GOT3 (cell line): ENCODE measurements at places on chromosomes 12 and 14.

DNA sequence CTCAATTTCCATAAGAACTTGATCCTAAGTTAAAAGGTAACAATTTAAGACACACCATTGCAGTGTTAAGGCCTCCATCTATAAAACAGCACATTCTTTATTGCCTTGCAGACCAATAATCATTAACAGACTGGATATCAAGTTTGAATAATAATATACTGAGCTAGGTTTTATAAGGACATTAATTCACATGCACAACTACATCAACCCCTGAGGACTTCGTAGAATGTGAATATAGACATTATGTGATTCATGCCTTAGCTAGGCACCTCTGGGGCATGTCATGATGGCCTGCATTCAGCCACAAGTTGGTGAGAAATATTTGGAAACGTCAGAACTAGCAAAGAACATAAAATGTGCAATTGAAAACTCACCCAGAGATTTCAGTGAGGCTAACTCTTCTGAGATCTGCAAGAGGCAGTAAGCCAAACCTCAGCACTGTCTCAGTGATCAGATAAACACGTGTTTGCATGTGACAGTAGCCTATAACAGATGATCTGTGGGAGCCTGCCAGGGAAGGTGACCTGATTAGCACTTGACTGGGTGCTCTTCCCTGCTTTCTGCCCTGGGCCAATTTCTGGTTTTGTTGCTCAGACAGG lies 492.2 kb downstream of the FLRT2 start:
- DNase-seq = no peak

DNA sequence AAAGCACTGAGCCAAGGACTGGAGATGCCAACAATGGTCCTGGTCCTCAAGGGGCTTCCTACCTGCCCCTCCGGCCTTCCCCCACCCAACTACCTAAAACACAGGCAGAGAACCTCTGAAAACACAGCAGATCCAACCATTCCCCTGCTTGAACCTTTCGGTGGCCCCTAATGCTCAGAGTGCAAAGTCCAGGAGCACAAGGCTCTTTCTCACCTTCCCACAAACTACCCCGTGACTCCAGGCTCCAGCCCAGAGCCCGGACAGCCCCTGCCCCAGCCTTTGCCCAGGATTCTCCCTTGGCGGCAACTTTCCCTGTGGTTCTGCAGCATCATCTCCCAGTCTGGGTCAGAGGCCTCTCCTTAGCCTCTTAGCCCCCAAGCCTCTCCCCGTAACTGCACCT lies 1.6 kb upstream of the CD9 start:
- no peak for DNase-seq

- DNase-seq = no peak
These were observed 9.1 kb downstream of the SCAF11 start for GRCh38 chr12:45981075-45981837.

GRCh38 chr12:123830675-123831074 lies 68.6 kb downstream of the DNAH10 start:
- no peak for DNase-seq

DNA sequence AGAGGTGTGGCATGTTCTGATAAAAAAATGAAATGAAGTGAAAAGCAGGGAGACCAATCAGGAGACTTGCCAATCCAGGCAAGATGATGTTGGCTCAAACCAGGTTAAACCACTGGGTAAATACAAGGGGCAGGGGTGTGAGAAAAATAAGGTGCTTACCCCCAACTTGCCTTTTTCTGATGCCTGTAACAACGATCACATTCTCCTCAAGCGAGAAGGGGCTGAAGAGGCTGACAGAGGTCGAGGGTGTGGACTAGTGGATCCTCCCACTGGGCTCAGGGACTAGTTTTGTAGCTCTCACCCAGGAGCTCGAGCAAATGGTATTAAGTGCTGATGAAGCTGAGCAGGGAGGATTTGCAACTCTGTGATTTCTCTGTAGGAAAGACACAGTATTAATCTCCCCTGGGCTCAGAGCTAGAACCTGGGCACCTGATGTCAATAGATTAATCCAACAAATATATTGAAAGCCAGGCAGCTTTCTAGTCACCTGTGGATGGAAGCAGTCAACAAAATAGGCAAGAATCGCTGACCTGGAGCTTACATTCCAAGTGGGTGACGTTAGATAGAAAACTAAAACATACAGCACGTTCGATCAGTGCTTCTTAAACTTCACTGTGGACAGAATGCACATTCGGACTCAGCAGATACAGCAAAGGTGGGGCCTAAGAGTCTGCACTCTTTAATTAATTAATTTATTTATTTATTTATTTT lies 15.2 kb upstream of the EAPP start:
- DNase-seq = no peak

- DNase-seq = no peak
These were observed 10.9 kb upstream of the IL22 start for GRCh38 chr12:68264158-68264855.

GRCh38 chr14:20791187-20791586 lies 10.1 kb downstream of the RNASE6 start:
- DNase-seq = no peak

DNA sequence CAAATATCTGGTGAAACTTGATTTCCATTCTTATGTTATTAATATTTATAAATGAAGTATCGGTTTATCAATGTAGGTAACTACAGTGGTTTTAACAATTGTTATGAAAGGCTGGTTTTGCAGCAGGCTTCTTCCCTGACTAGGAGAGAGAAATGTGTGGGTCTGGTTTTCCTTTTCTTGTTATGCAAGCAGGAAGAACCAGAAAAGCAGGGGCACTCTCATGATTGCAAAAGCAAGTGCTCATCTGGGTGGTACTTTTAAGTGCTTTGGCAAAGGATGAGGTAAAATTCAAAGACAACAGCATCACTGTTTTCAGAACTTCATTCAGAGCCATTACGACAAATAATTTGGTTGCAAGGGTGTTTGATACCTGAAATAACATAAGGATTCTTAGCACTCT lies 105.6 kb downstream of the PTPRO start:
- DNase-seq = no peak

DNA sequence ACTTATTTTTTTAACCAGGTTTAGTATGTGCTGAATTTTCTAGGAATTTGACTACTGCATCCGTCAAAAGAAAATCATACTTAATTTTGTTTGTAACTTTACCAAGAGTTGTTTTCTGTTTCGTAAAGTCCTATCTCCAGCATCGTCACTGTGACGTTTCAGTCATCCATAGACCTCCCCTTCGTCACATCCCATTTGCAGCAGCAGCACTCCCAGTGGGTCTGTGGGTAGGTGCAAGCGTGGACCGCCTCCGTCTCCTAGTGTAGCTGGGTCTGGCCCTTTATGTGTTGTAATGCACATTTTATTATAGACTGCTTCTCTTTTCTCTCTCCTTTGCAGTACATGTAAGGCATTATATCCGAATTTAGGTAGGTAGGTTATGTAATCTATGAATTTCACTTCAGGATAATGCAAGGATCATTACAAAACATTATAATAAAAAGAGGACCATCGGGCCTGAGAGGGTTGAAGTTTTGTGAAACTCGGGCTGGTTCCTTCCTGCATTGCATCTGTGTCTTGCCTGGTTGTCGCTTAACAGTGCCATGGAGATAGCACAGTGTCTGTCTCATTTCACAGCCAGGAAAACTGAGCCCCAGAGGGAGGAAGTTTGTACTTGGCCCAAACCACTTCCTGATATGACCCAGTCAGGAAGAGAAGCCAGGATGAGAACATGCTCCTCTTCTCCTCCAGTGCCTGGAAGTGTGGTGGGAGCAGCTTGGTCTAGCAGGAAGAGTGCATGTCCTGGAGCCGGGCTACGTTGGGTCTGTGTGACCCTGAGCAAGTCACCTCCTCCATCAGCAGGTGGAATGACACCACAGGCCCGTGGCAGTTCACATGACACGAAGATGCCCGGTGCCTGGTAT lies 41.3 kb downstream of the EVL start:
- no peak for DNase-seq

DNA sequence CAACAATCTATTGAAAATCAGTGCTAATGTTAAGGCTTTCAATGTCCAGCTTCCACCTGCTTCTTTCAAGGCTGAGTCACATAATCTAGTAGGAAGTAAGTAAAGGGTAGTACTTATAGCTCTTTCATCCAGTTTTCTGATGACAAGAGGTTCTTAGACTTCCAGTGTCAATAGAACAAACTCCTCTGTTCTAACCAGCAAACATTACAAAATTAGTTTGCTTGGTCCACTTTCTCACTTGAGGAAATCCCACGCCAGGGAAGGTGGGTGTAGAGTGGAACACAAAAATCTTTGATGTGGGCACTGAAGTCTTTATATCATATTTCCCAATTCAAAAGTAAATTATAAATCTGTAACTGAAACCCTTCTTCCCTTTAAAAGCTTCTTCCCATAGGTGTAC lies 2.6 kb downstream of the NPC2 start:
- no peak for DNase-seq

GRCh38 chr12:16492240-16492639 lies 113.7 kb downstream of the LMO3 start:
- DNase-seq = no peak

DNA sequence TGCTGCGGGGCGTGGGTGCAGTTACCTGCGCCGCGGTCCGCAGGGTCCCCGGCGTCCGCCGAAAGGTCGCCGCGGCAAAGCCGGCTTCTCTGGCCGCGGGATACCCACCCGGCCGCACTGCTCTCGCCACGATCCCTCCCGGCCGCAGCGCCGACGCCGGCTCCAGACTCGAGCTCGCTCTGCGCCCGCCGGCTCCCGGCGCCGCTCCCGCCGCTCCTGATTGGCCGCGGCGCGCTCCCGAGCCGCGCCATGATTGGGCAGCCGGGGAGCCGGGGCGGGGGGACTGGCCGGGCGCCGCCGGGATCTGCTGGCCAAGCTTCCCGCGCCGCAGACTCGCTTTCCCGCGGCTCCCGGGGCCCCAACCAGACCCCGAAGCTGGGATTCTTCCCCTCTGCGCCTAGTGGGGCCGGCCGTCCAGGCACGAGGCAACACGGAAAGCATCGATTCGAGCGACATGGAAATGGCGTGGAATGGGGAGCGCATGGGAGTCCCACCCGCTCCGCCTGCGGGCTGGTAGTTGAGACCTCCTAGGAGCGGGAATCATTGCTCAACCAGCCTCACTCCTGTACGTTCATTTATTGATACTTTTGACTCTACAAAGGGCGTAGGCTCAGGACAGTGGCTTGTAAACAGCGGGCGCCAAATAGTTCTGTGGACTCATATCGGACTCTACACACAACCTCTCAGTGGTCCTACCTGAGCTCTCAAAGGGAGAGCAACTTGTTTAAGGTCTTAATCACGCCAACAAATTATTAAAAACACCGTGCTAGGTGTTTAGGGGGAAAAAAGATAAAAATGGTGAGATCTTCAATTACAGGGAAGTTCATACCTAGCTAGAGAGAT lies 36.4 kb upstream of the STON2 start:
- peak; percentile 14 for DNase-seq
